ENCODE measurements at places on chromosomes 11 and 22. TPM values are rescaled to one million over a fixed set of nuclear protein-coding genes. Genes with fewer than 3 reads are reported as not detected.

- no peaks in the 10 kb centered on the region for H3K36me3 ChIP-seq
- H3K4me3 ChIP-seq = no peak overlapping the region
- H3K4me1 ChIP-seq = peaks cover 6% of the 10 kb centered on the region
- no peaks in the 10 kb centered on the region for H3K27me3 ChIP-seq
These were observed 182.7 kb upstream of the MTMR2 start for GRCh38 chr11:96106645-96107044.

The RNF169 gene
- total RNA-seq = 15.2 TPM

The ANKRD42 gene
- total RNA-seq = 8.6 TPM

GRCh38 chr11:4560467-4560866 is 15.5 kb downstream of the OR52M1 start:
- H3K4me3 ChIP-seq = no peak overlapping the region
- H3K4me1 ChIP-seq = no peaks in the 10 kb centered on the region
- H3K27me3 ChIP-seq = no peaks in the 10 kb centered on the region
- no peaks in the 10 kb centered on the region for H3K36me3 ChIP-seq
- no peak overlapping the region for H3K27ac ChIP-seq
- DNase-seq = no peak

DNA sequence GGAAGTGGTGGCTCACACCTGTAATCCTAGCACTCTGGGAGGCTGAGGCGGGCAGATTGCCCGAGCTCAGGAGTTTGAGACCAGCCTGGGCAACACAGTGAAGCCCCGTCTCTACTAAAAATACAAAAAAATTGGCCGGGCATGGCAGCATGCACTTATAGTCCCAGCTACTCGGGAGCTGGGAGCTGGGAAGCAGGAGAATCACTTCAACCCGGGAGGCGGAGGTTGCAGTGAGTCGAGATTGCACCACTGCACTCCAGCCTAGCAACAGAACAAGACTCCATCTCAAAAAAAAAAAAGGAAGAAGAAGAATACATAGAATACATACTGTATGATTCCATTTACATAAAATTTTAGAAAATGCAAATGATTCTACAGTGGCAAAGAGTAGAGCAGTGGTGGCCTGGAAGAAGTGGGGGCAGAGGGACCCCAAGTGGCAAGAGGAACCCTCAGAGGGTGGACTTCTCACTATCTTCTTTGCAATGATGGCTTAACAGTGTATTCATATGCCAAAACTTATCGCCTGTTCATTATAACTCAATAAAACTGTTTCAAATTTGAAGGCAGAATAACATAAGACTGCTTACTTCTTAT is 22.0 kb downstream of the PACSIN2 start:
- peaks cover 5% of the 10 kb centered on the region for H3K36me3 ChIP-seq
- no peak overlapping the region for H3K27ac ChIP-seq
- no peak for DNase-seq

DNA sequence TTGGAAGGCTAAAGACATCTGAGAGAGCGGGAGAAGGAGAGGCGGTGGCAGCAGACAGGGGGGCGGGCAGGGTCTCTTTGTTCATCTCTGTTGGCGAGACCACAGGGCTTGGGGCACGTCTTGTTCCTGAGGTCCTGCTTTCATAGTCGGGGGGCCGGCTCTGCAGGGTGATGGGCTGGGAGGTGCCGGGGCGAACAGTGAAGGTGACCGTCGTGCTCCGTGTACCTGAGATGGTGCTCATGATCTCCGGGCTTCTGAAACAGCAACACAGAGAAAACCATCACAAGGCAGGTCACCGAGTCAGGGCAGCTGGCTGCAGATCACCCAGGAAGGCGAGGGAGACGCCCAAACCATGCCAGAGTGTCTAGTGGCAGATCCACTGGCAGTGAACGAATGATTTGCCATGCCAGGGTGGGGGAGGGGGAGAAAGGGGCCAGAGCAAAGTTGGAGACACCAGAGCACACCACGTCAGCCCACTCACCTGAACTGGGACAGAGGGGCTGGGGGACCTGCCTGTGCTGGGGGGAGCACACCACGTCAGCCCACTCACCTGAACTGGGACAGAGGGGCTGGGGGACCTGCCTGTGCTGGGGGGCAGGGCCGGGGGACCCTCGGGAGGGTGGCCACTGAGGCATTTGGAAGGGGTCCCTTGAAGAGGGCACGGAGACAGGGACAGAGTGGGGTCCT is 75.0 kb downstream of the CTTN start:
- no peak for DNase-seq
- H3K4me3 ChIP-seq = no peak overlapping the region
- no peaks in the 10 kb centered on the region for H3K27me3 ChIP-seq
- no peaks in the 10 kb centered on the region for H3K4me1 ChIP-seq
- no peaks in the 10 kb centered on the region for H3K36me3 ChIP-seq
- no peak overlapping the region for H3K27ac ChIP-seq

The TUBGCP6 gene
- 124 TPM for total RNA-seq

DNA sequence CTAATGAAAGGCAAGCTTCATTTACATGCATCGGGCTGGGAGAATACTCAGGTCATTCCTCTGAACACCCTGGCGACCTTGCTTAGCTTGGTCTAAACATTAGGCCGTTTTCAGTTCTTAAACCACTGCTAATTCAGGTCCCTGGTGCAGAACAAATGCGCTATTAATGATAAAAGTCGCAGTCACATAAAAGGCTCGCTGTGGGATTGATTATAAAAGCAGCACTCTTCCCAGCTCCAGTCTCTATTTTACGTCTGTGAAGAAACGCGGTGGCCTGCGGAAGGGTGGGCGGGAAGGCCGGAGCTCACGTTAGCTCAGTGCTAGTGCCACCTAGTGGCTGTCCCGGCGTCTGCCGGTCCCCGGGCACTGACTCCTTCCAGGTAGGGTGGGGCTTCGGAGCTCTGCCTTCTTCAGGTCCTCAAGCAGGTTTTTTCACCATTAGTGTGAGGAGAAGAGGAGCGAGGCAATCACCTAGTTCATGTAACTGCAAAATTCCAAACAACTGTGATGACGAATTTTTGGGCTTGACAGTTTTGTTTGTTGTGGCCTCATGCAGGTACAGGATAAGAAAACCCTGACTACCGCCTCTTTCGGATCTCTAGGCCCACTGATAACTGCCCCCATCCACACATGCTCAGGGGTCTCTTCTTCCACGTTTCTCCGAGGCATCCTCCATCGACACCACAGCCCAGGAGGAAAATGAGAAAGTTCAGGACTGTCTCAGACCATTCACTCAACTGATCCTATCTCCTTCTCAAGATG is 66.5 kb upstream of the CLMP start:
- H3K27ac ChIP-seq = no peak overlapping the region
- H3K4me1 ChIP-seq = peaks cover 7% of the 10 kb centered on the region
- no peak overlapping the region for H3K4me3 ChIP-seq
- peaks cover 15% of the 10 kb centered on the region for H3K27me3 ChIP-seq
- peak; percentile 65 for DNase-seq

The LRRC32 gene
- 1.8 TPM for total RNA-seq

The SCGB1D2 gene
- total RNA-seq = not detected

- no peak for DNase-seq
- no peaks in the 10 kb centered on the region for H3K27me3 ChIP-seq
- peaks cover 64% of the 10 kb centered on the region for H3K4me1 ChIP-seq
- peak overlapping the region; percentile 44 for H3K27ac ChIP-seq
- H3K36me3 ChIP-seq = no peaks in the 10 kb centered on the region
These were observed 43.8 kb downstream of the RTL6 start for GRCh38 chr22:44454113-44454769.

DNA sequence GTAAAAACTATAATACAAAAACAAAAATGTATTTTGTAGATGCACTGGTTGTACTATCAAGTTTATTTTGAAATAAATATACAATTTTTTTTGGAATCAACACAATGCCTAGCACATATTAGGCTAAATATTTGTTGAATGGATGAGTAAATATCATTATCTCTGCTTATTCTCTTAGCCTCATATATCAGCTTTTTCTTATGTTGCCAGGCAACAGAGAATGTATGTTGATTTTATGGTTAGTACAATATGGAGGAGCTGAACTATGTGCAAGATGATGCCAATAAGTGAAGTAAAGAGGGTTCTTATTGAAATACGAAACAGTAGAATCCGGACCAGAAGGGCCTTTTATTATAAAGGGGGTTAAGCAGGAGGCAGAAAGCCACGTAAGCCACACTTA is 94.9 kb downstream of the FAR1 start:
- no peaks in the 10 kb centered on the region for H3K27me3 ChIP-seq
- no peak overlapping the region for H3K27ac ChIP-seq
- no peak overlapping the region for H3K4me3 ChIP-seq
- DNase-seq = no peak
- H3K4me1 ChIP-seq = no peaks in the 10 kb centered on the region
- no peaks in the 10 kb centered on the region for H3K36me3 ChIP-seq

GRCh38 chr11:42709216-42709615 is 602.6 kb upstream of the API5 start:
- no peak overlapping the region for H3K27ac ChIP-seq
- no peak for DNase-seq
- no peak overlapping the region for H3K4me3 ChIP-seq
- no peaks in the 10 kb centered on the region for H3K36me3 ChIP-seq

The GNAZ gene
- 0.20 TPM for total RNA-seq

The CLMP gene
- 0.19 TPM for total RNA-seq

DNA sequence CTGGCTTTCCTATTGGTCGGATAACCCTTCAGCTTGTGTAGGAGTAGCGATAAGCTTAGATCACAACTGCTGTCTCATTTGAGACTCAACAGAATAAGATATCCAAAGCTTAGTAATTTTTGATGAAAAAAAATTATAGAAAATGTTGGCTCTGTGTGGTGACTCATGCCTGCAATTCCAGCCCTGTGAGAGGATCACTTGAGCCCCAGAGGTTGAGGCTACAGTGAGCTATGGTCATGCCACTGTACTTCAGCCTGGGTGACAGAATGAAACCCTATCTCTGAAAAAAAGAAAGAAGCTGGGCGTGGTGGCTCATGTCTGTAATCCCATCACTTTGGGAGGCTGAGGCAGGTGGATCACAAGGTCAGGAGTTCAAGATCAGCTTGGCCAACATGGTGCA is 55.6 kb upstream of the RRM1 start:
- no peak overlapping the region for H3K4me3 ChIP-seq
- DNase-seq = no peak
- H3K4me1 ChIP-seq = no peaks in the 10 kb centered on the region
- no peak overlapping the region for H3K27ac ChIP-seq
- H3K36me3 ChIP-seq = no peaks in the 10 kb centered on the region
- H3K27me3 ChIP-seq = no peaks in the 10 kb centered on the region

GRCh38 chr22:17580441-17581031 is 17.2 kb downstream of the SLC25A18 start:
- H3K27ac ChIP-seq = no peak overlapping the region
- H3K4me1 ChIP-seq = no peaks in the 10 kb centered on the region
- H3K36me3 ChIP-seq = no peaks in the 10 kb centered on the region
- no peaks in the 10 kb centered on the region for H3K27me3 ChIP-seq

The CALCA gene
- not detected for total RNA-seq

GRCh38 chr22:39481054-39481453 is 21.0 kb upstream of the MIEF1 start:
- H3K27ac ChIP-seq = no peak overlapping the region
- no peaks in the 10 kb centered on the region for H3K36me3 ChIP-seq
- H3K4me1 ChIP-seq = no peaks in the 10 kb centered on the region
- no peaks in the 10 kb centered on the region for H3K27me3 ChIP-seq
- no peak overlapping the region for H3K4me3 ChIP-seq
- no peak for DNase-seq

GRCh38 chr11:65008016-65008415 is 5.9 kb upstream of the ARL2 start:
- no peaks in the 10 kb centered on the region for H3K36me3 ChIP-seq
- H3K4me1 ChIP-seq = peaks cover 3% of the 10 kb centered on the region
- no peaks in the 10 kb centered on the region for H3K27me3 ChIP-seq
- no peak for DNase-seq
- no peak overlapping the region for H3K4me3 ChIP-seq

DNA sequence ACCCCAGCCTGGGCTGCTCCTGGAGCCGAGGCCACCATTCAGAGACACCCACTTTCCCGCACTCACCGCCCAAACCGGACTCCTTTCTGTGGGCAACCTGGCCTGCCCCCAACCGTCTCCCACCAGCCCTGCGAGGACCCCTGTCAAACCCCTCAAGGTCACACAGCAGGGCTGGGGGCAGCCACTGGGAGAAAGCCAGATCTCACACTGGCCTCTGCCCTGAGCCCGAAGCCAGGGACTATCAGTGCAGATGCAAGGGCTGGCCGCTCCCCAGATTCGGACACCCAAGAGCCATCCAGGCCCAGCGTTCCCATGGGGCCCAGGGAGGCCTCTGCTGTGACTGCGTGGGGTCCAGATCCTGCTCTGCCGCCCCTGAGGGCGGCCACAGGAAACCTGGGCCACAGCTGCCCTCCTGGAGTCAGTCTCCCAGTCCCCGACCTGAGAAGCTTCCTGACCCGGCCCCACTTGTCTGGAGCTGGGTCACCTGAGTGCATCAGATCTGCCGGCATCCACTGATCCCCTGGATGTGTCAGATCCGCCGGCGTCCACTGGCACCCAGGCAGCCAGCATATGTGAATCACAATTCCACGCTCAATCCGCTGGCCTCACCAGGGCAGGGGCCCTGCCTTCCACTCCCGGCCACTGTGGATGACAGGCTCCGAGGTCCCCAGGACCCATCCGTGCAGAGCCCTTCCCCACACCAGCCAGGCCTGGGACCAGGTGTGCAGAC is 139.7 kb downstream of the BRD1 start:
- H3K4me3 ChIP-seq = no peak overlapping the region
- H3K27me3 ChIP-seq = no peaks in the 10 kb centered on the region
- H3K36me3 ChIP-seq = no peaks in the 10 kb centered on the region
- peaks cover 8% of the 10 kb centered on the region for H3K4me1 ChIP-seq
- no peak for DNase-seq
- H3K27ac ChIP-seq = no peak overlapping the region

GRCh38 chr22:39496131-39496838 is 5.8 kb upstream of the MIEF1 start:
- H3K4me3 ChIP-seq = no peak overlapping the region
- no peak overlapping the region for H3K27ac ChIP-seq
- peak; percentile 36 for DNase-seq
- peaks cover 14% of the 10 kb centered on the region for H3K4me1 ChIP-seq

Measured in CD4-positive, alpha-beta T cell (primary cell).